ENCODE measurements at places on chromosomes 11 and 22.
A peak's percentile ranks its signal among the peaks of the same experiment; 100 is the strongest.

GRCh38 chr11:83717537-83717936 is 431.4 kb upstream of the CCDC90B start:
- DNase-seq = no peak

DNA sequence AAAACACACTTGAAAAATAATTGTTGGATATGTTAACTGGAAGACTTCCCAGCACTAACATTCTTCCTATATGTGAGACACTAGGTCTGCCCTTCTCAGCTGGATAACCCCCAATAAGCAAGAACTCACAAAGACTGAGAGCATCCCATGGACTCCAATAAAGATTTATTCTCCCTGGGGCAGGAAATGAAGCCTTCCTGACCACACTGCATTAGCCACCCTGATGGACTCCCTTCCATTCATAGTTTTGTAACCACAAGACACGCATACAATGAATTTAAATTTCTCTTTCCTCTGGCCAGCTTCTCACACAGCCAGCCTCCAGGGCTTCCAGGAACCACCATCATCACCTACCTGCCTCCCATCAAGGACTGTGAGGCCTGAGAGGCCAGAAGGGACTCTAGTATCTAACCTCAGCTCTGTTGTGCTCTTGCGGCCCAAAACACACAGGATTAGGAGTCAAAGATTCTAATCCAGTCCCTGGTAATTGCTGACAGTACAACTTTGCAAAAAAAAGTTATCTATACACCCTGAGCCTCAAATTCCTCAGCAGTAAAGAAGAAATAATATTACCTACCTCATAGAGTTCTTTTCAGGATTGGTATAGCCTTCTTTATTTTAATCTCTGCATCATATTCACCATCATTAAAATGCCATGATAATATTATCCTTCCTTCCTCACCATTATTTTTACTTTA is 45.6 kb upstream of the GDPD4 start:
- DNase-seq = no peak

GRCh38 chr11:17798716-17799115 is 64.1 kb downstream of the KCNC1 start:
- no peak for DNase-seq

DNA sequence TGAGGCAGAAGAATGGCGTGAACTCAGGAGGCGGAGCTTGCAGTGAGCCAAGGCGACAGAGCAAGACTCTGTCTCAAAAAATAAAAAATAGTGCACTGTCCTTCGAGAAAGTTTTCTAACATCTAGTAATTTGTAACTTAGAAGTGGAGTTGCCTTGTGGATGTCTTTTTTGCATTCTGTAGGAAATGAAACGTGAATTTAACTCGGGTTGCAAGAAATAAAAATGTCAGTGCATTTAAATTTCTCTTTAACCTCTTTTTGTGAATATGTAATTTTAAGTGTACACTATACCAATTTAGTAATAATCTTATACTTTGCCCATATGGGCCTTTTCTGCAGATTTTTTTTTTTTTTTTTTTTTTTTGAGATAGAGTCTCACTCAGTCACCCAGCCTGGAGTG is 26.2 kb upstream of the CRKL start:
- no peak for DNase-seq

GRCh38 chr11:94193288-94193687 is 64.6 kb downstream of the PANX1 start:
- no peak for DNase-seq

DNA sequence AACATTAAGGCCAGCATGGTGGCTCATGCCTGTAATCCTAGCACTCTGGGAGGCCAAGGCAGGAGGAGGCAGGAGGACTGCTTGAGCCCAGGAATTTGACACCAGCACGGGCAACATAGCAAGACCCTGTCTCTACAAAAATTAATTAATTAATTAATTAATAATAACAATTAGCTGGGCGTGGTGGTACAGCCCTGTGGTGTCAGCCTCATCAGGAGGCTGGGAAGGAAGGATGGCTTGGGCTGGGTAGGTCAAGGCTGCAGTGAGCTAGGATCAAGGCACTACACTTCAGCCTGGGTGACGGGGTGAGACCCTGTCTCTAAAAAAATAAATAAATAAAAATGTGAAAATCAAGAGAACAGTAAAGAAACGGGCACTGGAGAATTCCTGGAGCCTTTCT is 1.4 kb downstream of the ARFGAP3 start:
- DNase-seq = no peak

GRCh38 chr11:74731301-74732094 is at the start of gene CHRDL2:
CHRDL2 (minus strand) TSS chr11:74731426; CDS start chr11:74730888, 538 bp downstream.
- no peak for DNase-seq

DNA sequence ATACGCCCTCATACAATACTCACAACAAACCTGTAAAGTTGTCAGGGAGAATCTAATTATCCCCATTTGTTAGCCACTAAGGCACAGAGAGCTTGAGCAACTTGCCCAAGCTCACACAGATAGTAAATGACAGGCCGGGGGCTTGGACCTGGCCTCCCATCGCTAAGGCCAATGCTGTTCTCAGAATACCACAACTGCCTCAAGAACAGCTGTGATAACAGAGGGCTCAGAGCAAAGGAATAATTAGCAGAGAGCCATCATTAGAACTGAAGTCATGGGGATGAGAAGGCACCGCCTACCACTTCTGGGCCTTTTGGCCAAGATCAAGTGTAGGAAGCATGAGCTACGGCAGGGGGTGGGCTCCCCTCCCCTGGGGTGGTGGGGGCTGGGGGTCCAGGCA is 98.6 kb downstream of the FEZ1 start:
- DNase-seq = no peak

- DNase-seq = peak; percentile 77
Observed at GRCh38 chr11:64870176-64870892, 8.1 kb downstream of the EHD1 start.

- DNase-seq = no peak
Observed at GRCh38 chr22:42074132-42074811, at the start of gene PHETA2. PHETA2 (plus strand) TSS chr22:42074248; CDS start chr22:42077294, 3,046 bp downstream.

DNA sequence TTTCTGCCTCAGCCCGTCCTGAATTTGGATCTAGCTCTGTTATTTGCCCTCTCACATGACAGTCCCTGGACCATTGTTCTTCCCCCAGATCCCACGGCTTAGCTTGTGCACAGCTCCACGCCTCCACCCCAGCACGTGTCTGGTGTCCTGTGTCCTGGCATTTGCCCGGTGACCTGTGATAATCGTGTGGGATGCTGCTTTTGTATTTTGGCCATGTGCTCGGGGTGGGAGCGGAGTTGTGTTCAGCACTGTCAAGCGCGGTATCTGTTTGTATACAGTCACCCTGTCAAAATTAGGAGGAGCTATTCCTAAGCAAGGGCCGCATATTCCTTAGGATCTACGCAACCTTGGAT is 11.9 kb downstream of the ADAMTS8 start:
- no peak for DNase-seq

DNA sequence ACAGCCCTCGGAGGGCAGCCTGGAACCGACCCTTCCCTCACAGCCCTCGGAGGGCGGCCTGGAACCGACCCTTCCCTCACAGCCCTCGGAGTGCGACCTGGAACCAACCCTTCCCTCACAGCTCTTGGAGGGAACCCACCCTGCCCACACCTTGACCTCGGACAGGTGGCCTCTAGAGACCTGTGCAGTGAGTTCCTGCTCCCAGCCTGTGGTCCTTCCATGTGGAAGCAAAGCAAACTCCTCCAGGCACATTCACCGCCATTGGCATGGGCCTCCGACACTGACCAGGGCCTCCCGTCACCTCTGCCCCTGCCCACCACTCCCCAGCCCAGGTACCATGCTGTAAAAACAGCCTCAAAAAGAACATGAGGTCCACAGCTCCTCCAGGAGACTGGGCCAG is 272.1 kb downstream of the BRD1 start:
- DNase-seq = no peak

GRCh38 chr11:110093407-110094297 is 460 bp downstream of the ZC3H12C start:
- no peak for DNase-seq

- DNase-seq = no peak
Observed at GRCh38 chr11:129866311-129866710, 29.1 kb downstream of the NFRKB start.

DNA sequence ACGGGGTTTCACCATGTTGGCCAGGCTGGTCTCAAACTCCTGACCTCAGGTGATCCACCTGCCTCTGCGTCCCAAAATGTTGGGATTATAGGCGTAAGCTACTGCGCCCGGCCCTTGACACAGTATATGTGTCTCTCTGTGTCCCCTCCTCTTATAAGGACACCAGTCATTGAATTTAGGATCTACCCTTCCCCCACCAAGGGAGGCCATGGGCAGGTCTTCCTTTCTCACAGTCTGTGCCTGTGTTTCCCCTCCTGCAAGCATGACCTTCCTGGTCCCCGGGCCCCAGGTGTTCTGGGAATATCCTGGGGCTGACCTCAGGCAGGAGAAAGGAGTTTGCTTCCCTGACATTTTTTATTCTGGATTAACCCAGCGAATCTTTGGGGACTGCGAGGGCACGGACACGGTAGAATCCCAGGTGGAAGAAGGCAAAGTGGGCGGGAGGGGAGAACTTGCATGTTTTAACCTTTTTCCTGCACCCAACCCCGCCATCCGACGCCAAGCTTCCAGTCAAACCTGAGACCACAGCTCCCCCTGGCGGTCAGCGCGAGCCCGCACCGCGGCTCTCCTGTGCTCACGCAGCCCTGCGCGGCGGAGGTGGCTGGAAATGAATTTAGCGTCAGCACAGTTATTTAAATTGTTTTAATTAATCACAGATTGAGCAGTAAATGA is 42.1 kb upstream of the ISX start:
- no peak for DNase-seq

DNA sequence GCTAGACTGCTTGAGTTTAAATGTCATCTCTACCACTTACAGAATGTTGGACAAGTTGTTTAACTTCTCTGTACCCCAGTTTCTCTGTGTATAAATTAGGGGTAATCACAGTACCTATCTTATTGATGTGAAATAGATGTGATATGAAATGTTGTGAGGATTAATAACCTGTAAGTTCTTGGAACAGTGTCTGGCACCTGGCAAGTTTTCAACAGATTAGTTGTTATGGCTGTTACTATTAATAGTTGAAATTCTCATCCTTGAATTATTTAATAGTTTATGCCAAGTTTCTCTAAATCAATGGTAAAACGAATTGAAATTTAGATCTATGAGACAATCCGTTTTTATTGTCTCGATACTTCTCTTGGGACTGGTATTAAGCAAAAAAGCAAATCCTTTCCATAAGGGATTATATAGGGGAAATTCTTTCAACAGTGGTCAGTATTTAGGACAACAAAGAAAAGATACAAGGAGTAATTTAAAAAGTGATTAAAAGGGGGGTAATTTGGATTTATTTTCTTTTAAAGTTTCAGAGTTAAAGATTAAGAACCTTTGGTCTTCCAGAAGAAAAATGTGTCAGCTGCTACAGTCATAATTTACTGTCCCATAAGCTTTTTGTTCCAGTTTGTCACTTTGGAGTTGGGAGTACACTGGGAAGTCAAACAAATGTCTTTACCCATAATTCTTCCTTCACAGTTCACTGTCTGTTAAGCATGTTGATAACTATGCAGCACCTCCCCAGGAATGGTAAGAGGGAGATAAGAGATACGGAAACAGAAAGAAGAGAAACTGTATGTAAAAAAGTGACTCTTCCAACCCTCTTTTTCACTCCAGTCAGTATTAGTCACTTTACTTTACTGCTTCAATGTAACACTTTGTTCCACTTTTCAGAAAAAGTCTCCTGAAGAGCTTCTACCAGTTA is 13.2 kb downstream of the PDE3B start:
- no peak for DNase-seq

- no peak for DNase-seq
Observed at GRCh38 chr11:35363854-35364780, 55.2 kb downstream of the SLC1A2 start.

DNA sequence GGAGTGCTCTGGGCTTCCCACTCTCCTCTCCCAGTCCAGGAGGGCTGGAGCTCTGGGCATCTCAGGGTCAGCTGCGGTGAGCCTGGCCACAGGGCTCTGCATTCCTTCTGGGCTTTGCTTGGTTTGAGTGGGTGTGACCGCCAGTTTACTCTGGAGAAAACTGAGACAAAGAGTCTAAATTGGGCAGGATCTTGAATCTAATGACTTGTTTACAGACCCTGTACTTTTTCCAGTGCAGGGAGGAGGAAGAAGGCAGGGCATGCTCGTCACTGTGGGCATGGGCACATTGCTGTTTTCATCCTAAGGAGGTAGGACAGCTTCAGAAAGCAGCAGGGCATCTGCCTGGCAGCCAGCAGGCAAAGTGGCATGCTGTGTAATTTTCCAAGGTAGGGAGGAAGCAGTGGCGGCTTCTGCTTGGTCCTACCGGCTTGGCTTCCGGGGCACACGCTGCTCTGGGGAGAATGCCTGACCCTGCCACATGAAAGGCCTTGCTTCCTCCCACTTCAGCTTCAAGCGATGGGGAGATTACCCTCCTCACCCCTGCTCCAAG is 22.9 kb downstream of the FLI1 start:
- DNase-seq = no peak

DNA sequence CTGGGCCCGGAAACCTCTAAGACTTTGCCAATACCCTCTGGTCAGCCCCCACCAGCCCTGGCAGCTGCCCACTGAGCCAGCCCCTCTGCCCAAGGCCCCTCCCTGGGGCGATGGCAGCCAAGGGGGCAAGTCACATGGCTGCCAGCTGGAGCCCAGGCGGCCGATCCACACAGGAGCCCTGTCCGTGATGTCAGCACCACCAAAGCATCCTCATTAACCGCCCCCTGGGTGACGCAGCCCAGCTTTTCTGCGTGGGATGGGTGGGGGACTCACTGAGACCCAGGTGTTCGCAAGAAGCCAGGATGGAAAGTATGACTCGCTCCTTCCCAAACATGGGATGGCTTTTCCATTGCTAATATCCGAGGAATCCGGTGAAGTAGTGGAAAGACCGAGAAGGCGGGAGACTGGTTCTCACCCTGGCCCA is 46.6 kb upstream of the WNT7B start:
- no peak for DNase-seq

GRCh38 chr22:45202333-45203149 is 38.2 kb downstream of the KIAA0930 start:
- no peak for DNase-seq

DNA sequence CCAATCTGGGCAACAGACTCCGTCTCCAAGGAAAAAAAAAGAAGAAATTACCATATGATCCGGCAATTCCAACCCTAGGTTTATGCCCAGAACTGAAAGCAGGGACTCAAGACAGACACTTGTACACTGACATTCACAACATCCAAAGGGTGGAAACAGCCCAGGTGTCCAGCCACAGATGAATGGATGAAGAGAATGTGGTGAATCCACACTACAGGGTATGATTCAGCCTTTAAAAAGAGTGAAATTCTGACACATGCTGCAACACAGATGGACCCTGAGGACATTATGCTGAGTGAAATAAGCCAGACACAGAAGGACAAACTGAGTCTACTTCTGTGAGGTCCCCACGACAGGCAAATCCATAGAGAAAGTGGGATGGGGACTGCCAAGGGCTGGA is 43.9 kb downstream of the SGSM3 start:
- DNase-seq = no peak

- no peak for DNase-seq
Observed at GRCh38 chr11:90257158-90257525, 34.3 kb upstream of the CHORDC1 start.

- peak; percentile 30 for DNase-seq
Observed at GRCh38 chr11:125429174-125429707, 66.8 kb downstream of the FEZ1 start.

- DNase-seq = no peak
Observed at GRCh38 chr11:114892381-114893197, 214.3 kb downstream of the NXPE2 start.

- no peak for DNase-seq
Observed at GRCh38 chr11:6391537-6392134, 1.4 kb downstream of the SMPD1 start.
